PC-3 (cell line): ENCODE measurements at places on chromosomes 13 and 19. TPM values are rescaled to one million over a fixed set of nuclear protein-coding genes. Genes with fewer than 3 reads are reported as not detected.

MYO1F gene
- total RNA-seq = 2.0 TPM in 1 of 2 replicates, not detected in the other

GRCh38 chr19:17183271-17183761, 31.8 kb upstream of the USE1 start:
- no peak for DNase-seq

KIR3DL1 gene
- not detected in 2 replicates for total RNA-seq

GRCh38 chr19:38152461-38153379, 71.3 kb downstream of the DPF1 start:
- DNase-seq = peak; percentile 63

GRCh38 chr13:97189928-97190327, 32.2 kb upstream of the MBNL2 start:
- DNase-seq = no peak

GRCh38 chr19:36058481-36059179, 3.9 kb downstream of the WDR62 start:
- DNase-seq = no peak

DNA sequence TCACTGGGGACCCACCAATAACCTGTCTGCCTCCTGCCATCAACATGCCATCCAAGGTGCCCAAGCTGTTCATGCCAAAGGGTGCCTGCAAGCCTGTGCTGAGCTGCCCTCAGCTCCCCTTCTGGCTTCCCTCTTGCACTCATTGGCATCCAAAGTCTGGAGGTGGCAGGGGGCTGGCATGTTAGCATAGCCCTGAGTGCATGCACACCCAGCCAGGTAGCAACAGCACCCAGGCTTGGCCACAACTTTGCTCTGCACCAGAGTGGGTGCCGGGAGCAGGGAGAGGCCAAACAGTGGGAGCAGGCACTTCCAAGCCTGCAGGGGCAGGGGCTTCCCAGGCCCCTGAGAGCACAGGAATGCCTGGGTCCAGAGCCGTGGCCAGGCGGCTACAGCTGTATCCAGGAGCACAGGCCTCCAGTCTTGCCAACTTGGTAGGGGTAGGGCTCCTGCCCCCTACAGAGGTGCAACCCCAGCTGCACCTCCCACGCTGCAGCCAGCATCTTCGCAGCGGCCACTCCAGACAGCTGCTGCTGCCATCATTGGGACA, 26.1 kb upstream of the TBC1D4 start:
- DNase-seq = no peak

DNA sequence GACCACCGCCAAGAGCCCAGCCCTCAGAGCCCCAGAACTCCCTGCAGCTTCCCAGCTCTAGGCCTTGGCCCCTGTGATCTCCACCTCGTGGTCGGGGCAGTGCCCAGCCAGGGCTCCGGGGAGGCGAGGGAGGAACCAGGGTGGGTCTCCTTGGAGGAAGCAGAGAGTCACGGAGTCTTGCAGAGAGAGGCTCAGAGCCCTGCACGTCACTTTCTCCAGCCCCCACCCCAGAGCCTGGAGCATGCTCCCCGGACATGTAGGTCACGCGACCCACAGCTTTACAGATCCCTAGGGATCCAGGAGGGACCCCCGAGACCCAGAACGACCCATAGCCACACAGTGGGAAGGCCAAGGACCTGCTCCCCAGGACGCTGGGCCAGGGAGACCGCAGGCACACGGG, 11.9 kb downstream of the GADD45B start:
- DNase-seq = no peak

DNA sequence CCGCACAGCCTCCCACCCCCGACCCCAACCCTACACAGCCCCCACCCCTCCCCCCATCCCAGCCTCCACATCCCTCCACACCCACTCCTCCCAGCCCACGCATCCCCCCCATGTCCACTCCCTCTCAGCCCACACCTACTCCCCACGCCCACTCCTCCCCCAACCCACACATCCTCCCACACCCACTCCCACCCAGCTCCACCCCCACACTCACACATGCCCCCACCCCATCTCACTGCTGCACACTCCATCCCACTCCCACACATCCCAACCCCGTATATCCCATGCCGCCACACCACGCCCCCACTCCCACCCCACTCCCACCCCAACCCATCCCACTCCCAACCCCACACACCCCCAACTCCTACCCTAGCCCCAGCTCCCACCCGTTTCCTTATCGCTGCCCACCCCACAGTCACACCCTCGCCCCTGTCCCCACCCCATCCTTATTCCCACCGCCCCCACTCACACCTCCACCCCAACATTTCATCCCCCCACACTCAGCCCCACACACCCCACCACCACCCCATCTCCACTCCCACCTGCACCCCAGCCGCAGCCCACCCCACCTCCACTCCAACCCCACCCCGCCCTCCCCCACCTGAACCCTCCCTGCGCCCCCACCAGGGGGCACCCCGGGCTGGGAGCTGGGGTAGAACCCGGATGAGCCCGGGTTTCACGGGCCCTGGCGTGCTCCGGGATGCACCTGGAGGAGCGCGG, 809 bp downstream of the TDRD12 start:
- DNase-seq = no peak

DNA sequence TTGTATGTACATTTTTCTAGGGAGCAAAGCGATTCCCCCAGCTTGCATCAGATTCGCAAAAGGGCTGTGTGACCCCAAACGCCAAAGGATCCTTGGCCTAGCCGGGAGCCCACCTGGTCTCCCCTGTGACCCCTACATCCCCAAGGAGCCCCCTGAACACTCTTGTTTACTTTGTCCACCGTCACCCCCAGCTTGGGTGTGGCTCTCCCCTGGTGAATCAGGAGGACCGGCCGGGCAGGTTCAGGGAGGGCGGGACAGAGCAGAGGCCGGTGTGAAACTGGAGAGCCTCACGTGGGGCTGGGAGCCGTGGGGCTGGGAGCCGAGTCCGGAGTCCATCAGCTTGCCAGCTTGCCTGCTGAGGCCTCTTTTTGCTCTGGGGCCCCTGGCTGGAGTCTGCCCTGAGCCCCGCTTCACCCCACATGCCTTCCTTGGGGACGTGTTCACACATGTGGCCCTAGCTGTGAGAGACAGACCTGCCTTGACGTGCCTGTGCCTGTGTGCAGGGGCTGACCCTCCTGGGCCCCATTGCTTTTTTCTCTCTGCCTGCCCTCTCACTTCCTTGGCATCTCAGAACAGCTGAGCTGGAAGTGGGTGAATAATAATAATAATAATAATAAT, 2.0 kb downstream of the ITPKC start:
- DNase-seq = peak; percentile 72

DNA sequence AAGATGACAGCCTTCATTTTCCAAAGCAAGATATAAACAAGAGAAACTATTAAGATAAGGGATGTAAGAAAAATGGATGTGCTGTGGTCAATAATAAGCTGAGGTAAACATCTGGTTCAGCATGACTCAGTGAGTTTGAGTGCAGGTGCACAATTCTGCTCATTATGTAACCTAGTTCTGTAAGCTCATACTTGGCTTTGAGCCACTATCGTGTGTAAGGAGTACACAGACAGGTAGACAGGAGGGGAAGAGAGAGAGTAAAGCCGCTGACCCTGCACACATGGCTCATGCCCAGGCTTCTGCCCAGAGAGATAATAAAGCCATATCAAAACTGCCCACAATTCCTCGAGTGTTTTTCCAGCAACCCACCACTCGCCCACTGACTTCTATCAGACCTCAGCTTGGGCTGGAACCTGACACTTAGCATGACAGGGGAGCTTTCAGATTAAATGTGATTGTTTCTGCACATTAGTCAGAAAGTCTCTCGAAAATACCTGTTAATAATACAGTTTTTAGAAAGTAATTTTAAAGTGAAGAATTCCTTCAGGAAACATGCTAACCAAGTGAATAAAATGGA, 51.7 kb downstream of the ZNF91 start:
- peak; percentile 25 for DNase-seq

DNA sequence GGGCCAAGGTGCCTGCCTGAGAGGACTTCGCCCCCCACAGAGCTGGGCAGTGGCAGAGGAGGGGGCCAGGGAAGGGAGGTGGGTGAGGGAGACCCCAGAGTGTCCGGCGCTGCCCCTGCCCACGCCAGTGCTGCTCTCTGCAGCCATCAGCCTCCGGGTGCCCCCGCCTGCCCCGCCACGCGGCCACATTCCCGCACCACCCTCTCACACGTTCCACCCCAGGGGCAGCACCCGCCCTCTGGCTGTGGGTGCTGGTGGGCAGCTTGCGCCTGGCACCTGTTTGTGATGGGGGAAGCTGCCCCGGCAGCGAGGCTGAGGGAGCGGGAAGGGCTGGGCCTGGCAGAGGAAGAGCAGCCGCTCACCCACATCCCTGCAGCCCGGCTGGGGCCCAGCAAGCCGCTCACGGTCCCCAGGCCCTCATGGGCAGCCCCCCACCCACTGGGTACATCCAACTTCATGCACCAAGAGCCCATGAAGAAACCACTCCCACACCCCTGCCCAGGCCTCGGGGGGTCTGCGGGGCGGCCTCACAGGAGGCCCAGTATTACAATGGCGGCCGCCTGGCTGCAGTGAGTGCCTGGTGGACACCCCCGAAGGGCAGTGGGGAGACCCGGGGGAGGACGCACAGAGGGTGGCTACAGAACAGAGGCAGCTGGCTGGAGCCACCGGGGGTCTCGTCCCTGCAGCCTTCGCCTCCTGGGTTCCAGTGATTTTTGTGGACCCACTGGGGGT, 14.0 kb downstream of the SBNO2 start:
- no peak for DNase-seq

DNA sequence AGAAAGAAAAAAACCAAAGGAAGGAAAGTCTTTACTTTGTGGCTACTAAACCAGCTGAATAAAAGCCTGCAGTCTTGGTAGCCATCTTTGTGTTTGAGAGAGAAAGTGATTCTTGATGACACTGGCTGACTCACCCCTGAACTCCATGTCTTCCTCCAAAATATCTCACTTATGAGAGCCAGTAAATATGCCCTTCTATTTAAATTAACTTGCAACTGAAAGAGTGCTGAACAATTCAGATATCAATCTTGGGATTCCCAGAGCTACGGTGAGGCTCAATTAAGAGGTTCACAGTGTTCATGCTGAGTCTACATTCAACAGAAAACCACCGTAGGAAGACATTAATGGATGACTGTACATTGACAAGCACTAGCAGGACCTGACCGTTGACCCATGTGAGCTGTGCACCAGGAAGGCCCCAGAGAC, 57.9 kb downstream of the KCTD12 start:
- DNase-seq = no peak

GRCh38 chr13:27536361-27537101, 83.8 kb downstream of the LNX2 start:
- no peak for DNase-seq

- no peak for DNase-seq
Observed at GRCh38 chr19:38360839-38361631, 13.3 kb upstream of the PSMD8 start.

GRCh38 chr19:16349551-16350152, 25.0 kb downstream of the KLF2 start:
- no peak for DNase-seq

DNA sequence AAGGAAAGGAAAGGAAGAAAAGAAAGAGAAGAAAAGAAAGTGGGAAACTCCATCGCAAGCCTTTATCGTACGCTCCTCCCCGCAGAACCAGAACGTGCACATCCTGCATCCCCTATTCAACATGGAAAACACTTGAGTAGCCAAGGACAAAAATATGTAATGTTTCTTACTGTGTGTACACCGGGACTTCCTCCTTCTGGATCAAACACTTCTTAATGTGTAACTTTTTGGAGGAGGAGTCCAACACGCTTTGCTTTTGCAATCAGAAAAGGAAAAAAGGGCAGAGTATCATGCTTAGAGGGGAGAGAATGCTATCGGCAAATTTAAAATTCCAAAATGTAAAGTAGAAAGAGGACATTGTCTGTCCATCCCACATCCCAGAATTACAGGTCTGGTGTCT, 7.8 kb upstream of the SHFL start:
- DNase-seq = no peak

NLRP4 gene
- total RNA-seq = not detected in 2 replicates

ZNF667 gene
- 2.5 and 3.2 TPM in 2 replicates for total RNA-seq

GAPDHS gene
- not detected in 2 replicates for total RNA-seq

SSBP4 gene
- 97.5 and 99.9 TPM in 2 replicates for total RNA-seq

GRCh38 chr19:10378124-10378523, 2.2 kb downstream of the TYK2 start:
- no peak for DNase-seq

DNA sequence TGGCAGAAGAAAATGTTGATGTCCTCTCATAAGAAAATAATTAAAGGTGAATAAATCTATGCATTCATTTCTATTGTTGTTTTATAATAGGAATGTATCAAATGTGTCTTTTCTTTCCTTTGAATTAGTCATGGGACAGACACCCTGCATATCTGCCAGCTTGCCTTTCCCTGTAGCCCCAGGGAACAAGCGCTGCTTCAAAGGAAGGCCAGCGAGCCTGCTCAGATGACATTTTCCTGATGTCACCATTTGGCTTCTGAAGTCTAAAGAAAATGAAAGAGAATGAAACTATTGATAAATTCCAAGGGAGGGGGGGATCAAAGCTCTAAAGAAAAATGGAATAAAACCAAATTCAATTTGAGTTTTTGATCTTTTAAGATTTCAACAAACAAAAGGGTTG, 574.8 kb downstream of the IRS2 start:
- DNase-seq = peak; percentile 85

DNA sequence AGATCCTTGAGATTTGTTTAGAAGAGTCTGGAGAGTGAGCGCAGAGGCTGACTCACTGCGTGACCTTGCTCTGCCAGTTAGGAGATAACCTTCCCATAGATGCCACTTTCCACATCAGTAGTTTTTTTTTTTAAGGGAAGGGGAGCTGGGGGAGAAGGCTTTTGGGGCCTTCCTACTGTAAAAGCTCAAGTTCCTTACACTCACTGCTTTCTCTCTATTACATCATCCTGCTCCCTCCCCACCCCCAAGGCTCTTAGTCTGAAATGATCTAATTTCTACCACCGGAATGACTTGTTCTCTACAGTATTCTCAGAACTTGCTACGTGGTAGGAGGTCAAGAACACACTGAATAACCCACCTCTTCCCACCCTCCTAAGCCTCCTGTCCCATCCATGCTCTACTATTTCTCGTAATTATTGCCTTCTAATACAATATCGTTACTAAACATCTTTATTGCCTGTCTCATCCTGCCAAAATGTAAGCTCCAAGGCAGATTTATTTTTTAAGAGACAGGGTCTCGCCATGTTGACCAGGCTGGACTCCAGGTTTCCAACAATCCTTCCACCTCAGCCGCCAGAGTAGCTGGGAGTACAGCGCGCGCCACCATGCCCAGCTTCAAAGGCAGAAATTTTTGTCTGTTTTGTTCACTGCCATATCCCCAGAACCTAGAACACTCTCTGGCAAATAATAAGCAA, 1.2 kb downstream of the LONP1 start:
- peak; percentile 67 for DNase-seq

DNA sequence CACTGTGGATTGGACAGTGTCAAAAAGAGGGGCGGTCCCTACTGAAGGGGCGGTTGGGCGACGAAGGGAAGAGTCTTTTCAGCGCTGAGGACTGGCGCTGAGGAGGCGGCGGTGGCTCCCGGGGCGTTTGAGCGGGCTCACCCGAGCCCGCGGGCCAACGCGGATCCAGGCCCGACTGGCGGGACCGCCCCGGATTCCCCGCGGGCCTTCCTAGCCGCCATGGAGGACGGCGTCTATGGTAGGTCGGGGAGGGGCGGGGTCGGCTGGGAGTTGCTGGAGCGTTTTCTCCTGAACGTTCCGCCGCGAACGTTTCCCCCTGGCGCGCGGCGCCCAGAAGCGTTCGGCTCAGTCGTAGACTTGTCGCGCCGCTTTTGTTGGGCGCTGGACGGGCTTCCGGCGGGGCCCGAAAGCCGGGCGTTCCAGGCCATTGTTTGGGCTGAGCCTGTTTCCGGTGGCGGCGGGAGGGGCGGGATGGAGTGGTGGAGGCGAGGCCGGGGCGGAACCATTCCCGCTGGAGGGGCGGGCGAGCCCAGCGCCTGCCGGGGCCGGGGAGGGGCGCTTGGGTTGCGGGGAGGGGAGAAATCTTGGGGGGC, at the start of gene CYTH2:
Gene CYTH2, plus strand, starts transcription at position 81 of the 593 bp plus-strand sequence. Its CDS starts 139 bp downstream, at position 220.
- DNase-seq = peak; percentile 68
